GM06990 (cell line): ENCODE measurements at places on chromosomes 4 and X.

GRCh38 chr4:8374851-8375649 lies 65.5 kb downstream of the ACOX3 start:
- no peak for DNase-seq

- peak; percentile 26 for DNase-seq
These were observed 3.9 kb downstream of the HCFC1 start for GRCh38 chrX:153967536-153968224.

DNA sequence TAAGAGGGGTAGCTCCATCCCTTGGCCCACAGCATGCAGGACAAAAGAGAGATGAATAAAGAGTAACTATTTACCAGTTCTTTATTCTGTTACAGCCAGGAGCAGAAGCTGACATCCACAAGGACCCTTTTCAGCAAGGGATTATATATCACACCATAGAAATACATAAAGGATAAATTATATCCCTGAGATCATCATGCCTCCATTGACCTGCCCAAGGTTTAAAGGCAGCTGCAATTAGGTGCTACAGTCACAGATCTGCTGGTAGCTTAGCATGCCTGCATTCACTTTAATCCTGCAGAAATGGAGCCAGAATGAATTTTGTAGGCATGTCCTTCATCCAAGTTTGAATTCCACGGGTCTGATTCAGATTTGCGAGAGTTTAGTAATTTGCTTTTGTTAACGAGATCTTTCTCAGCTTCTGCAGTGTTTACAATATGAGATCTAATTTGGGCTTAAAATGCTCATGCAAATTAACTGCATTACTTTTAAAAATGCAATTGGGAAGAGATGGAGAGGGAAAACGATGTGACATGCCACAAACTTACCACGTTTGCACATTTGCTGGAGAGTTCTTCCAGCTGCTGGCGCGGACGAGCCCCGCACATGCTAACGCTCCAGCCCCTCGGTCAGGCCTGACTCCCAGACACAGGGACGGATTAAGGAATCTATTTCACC lies 327.0 kb upstream of the NOCT start:
- DNase-seq = no peak

DNA sequence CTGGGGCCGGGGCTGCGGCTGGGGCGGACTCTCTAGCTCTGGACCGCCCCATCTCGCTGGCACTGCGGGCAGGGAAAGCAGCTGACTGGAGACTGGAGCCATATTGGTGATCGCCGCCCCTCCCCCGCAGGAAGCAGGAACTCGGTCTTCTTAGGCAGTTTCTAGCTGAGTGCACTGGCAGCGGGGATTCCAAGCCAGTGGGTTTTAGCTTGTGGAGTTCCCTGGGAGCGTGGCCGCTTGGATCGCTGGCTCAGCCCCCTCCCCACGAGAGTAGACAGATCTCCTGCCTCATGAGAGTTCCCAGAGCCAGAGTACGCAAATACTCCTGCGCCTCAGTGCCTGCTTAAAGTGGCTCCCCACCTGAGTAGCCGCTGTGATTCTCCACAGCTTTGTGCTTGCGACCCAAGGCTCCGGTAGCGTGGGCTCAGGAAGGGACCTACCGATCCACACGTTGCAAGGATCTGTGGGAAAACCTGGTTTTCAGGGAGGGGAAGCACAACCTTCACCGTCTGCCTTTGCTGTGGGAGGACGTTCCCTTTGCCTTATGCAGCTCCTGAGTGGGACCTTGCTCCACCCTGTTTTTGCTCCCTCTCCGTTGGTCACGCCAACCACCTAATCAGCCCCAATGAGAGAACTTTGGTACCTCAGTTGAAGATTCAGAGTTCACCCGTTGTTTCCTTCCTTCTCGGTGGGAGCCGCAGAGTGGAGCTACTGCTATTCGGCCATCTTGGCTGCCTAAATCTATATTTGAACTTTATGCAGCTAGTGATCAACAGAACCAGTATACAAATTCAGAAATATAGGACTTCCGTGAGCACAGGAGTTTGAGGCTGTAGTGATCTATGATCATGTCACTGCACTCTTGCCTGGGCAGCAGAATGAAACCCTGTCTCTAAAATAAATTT lies 803.9 kb upstream of the PCDH10 start:
- DNase-seq = no peak
